ENCODE measurements at places on chromosomes 4 and X.
A peak's percentile ranks its signal among the peaks of the same experiment; 100 is the strongest.

DNA sequence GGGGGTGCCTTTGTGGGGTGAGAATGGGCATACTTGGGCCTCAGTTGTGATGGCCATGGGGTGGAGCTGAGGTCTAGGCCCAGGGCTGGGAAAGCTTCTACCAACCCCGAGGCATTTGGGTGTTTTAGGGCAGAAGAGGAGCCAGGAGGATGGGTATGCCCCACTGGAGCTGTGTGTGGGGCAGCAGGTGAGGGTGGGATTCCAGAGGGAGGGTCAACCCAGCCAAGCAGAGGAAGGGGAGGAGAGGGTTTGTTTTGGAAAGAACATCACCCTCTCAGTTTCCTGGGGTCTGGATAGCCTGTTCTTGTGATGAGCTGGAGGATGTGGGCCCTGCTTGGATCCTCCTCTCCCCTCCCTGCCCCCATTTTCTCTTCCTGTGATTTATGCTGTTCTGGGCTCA is 620 bp downstream of the IL9R start:
- no peak for DNase-seq

DNA sequence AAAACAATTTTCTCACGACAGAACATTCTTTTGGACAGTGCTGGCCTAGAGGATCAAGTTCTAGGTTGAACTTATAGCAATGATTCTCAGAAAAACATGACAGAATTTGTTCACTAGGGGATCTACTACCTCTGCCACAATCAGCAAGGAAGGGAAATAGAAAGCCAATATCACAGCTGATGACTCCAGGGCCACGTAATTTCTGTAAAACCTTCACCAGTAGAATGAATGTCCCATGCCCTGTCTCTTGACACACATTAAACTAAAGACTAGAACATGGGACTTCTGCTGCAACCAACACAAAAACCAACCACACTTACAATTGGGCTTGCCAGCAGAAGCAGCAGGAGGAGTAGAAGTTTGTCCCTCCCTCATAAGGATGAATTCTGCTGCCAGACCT is 86.0 kb upstream of the NPFFR2 start:
- DNase-seq, result no peak

DNA sequence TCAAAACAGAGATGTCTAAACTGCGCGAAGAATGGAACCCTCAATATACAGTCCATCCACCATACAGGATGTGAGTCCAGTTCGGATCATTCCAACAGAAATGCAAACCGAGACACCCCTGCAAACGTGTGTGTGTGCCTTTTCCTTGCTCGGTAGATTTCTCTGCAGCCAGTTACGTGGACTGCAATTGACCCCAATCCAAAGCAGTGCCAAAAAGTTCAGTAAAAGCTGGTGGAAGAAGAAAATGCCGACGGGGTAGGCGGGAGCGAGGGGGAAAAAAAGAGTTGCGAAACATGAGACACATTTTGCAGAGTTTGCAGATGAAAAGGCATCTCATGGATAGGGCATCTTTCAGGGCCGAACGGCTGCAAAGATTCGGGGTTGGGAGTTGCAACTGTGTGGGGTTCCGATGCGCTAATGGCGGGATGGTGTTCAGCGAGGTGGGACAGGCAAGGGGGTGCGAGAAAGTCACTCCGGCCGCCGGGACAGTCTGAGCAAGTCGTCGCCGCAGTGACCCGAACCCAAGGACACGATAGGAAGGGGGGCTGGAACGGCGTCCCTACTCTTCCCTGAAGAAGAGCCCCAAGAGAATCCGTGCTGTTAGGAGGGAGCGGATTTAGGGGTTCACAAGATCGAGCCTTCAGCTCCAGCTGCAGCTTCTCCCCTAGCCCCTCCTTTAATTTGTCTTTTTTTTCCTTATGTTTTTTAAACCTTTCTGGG is 3.8 kb downstream of the PHOX2B start:
- DNase-seq, result no peak

DNA sequence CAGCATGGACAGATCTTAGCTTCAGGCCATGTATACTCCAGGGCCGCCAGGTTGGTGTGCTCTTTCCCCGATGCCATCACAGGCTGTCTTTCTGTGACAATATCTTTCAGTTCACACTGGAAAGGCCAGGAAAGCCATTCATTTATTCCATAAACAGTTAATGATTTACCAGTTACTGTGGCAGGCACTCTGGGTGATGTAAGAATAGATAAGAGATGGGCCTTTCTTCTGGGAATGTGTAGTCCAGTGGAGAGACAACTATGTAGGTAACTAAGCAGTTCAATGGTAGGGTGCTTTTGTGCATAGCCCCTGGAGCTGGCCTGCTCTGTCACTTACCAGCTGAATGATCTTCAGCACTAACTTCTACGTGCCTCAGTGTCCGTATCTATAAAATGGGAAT is 46.3 kb upstream of the LEF1 start:
- peak; percentile 9 for DNase-seq

DNA sequence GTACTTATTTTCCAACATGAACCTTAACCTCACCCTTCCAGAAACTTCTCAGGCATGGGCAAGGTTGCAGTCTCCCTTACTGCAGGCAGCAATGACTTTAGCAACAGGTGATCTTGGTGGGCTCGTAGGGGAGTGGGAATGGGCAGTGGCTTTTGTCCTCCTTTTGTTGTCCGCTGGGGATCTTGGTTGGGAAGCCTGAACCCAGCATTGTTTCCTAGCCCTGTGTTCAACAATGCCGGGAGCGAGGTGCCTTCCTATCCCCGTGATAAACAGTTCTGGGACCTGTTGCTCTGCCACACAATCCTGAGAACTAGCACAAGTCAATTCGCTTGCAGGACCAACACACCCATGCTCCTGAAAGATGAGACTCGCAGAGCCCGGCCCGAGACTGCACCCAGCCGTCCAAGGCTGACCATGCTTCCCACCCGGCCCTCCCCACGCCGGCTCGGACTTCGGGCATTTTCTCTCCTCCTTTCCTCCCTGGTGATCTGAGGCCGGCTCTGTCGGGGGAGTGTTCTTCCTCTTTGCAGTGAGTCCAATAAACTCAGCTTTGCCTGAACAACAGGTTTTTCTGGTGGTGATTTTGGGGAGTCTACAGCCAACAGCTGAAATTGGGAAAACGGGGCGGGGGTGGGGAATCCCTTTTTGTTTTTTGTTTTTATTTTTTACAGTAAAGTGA is 20.2 kb downstream of the IRAK1 start:
- DNase-seq, result no peak

- no peak for DNase-seq
Observed at GRCh38 chr4:1047976-1048772, 36.7 kb downstream of the FGFRL1 start.

- no peak for DNase-seq
Observed at GRCh38 chrX:132842460-132843238, 115.8 kb downstream of the HS6ST2 start.

DNA sequence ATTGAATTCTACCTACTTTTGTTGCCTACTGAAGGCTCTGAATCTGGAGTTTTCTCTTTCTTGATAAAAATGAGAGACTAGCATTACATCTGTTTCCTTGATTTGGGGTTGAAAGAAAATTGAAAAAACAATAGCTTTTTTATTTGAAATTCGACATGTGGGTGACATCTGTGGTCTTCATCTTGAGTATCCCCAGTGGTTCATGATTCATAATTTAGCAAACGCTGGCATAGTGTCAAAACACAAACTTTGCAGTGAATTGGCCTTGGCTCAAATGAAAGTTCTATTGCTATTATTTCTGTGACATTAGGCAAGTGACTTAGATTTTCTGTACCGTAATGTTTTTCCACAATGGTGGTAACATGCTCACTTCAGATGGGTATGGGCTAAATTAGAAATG is 747.6 kb downstream of the PCDH7 start:
- no peak for DNase-seq

GRCh38 chr4:154595807-154596206 is 5.3 kb upstream of the FGA start:
- peak; percentile 73 for DNase-seq

DNA sequence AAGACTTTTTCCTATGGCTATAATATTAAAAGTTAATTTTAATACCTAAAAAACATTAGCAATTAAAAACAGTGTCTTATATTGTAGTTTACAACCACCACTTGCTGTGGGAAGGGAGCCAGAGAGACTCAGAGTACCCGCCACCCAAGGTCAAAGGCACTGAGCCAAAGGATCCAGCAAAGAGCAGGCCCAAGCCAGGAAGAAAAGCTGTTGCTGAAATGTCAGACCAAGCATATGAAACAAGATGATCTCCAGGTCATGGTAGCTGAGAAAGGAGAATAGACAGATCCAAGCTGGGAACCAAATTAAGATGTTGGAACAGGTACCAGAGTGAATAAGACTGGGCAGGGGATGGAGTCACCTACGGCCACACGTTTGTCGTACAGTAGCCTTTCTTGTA is 18.8 kb upstream of the ATOH1 start:
- no peak for DNase-seq

GRCh38 chr4:11698846-11699590 is 270.3 kb upstream of the HS3ST1 start:
- no peak for DNase-seq

DNA sequence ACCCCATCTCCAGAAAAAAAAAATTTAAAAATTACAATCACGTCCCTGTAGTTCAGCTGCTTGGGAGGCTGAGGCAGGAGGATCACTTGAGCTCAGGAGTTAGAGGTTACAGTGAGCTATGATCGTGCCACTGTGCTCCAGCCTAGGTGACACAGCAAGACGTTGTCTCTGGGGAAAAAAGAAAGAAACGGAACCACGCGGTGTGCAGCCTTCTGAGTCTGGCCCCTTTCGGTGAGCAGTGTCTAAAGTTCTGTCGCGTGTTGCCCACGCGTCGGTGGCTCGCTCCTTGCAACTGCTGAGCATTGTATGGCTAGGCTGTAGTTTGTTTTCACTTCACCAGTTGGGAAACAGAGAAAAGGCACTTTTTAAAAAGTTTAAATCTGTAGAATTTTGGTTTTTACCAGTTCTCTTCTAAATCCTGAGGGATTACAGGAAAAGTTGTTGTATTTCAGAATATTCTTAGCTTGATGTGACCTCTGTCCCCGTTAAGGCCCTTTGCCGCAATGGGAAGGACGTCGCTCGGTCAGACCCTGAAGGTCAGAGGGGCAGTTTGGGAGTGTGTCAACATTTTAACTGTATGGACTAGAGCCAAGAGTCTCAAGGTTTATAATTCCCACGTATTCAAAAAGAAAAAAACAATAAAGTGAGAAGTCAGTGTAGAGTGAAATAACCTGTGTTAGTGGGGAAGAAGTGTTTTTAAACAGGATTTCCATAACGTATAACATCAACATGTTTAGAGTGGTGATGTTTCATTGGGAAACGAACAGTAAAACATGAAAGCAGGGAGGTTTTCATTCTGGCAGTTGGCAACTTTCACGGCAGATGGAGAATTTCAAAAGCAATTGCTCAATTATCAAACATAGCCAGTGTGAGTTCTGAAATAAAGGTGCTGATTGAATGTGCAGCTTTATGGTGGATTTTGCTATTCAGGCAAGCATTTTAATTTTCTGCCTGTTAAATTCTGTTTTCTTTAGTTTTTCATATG is 45.8 kb upstream of the MSANTD1 start:
- peak; percentile 56 for DNase-seq

GRCh38 chr4:76821641-76822040 is 76.3 kb downstream of the SOWAHB start:
- DNase-seq, result no peak

DNA sequence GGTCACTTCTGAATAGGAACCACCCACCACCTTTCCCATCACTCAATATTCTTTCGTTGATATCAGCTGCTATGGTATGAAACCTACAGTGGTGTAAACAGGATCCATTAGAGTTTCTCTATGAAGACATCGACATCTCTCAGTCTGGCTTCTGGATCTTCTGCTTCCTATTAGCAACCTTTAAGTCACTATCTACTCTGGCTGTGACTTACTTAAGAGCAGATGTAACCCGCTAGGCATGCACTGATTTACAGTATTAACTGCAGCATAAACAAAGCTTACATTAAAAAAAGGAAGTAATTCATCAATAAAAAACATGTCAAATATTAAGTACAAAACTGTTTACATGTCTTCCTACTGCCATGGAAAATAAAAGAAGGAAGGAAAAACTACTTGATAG is 96.4 kb downstream of the ANAPC10 start:
- DNase-seq, result no peak

DNA sequence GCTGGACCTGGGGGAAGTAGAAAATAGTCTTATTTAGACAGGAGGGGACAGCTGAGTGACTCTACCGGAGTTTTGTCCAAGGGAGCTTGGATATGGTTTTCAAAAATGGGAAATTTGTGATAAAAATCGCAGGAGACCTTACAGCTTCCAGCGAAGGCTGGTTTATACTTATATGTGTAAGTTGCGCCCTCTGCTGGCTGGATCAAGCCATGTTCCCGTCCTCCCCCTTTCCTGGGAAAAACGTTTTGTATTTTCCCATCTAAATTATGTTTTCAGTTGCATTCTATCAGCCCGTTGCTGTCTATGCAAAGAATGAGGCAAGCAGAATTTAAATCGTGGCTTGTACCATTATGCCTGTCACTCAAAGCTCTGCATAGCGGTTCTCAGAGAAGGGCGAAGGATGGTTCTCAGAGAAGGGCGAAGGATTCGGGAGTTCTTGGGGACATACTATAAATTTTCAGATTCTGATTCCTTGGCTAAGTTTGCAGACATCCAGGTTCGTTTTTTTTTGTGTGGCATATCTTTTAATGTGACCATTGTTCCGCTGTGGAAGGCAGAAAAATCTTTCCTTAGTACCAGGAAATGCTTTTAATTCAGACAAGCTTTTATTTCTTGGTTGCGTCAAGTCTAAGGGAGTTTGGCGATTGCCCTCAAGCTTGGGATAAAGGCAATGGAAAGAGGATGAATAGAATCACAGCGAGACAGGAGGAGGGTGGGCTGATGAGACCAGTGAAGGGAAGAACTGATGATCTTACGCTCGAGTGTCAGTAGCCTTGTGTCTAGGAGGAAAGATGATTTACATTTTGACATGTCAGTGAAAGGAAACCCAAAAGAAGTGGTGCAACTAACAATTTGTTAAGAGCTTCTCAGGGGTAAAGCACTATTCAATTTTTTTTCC is 128.5 kb upstream of the ARX start:
- peak; percentile 10 for DNase-seq

GRCh38 chrX:120357186-120357585 is 4.7 kb upstream of the ATP1B4 start:
- no peak for DNase-seq

DNA sequence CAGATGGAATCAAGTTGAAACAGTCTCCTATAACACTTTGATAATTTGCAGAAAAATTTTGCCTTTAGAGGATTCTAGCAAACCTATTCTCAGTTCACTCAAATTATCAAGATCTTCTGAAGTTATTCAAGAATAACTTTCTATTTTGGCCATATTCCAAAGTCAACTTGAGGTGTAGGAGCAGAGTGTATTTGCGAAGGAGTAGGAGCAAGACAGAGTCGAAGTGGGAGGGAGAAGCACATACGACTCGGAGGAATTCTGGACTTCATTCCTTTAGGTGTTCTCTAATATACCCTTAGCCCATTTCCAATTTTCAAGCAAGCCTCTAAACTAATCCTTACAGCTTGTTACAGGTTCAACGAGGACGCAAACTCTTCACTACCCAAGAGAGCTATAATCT is 252.9 kb downstream of the GPM6A start:
- DNase-seq, result no peak

DNA sequence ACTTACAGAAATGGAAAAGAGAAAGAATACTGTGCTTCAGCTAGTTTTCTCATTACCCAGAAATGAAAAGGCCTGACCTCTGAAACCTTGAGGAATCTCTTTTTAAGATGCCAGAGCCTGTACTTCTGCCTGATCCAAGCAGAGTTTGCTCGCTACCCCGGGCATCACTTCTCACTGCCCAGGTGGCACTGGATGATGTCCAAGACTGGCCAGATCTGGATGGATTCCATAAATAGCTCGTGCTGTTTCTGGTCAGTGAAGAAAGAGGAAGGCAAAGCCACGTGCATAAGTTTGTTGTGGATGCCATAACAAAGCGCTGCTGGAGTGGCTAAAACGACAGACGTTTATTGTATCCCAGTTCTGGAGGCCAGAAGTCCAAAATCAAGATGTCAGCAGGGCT is 133.5 kb downstream of the TBL1X start:
- no peak for DNase-seq

GRCh38 chrX:40380655-40381488 is 199.9 kb upstream of the ATP6AP2 start:
- DNase-seq, result no peak
